ENCODE measurements at places on chromosomes 7 and 10.

GRCh38 chr10:46520941-46521340, 35.5 kb downstream of the GPRIN2 start:
- no peak for DNase-seq

DNA sequence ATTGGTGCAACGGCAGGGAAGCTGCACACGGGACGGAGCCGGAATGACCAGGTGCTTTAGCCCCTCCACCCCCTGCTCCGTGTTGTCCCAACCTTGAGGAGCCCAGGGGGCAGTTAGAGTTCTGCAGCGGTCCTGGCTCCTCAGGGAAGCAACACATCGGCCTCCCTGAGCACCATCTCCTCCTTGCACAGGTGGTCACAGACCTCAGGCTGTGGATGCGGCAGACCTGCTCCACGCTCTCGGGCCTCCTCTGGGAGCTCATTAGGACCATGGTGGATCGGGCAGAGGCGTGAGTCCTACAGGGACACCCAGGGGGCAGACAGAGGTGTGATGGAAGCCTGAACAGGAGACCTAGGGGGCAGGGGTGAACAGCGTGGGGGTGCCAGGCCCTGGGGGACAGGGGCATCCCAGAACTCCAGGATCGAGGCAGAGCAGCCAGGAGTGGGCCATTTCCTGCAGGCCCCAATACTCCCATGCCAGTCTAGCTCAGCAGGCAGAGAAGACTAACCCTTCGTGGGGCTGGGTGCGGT, 7.3 kb downstream of the ASL start:
- no peak for DNase-seq

GRCh38 chr7:104584620-104585019, 256.2 kb downstream of the LHFPL3 start:
- no peak for DNase-seq

GRCh38 chr7:3616306-3616705, 315.3 kb downstream of the SDK1 start:
- DNase-seq: peak; percentile 6

DNA sequence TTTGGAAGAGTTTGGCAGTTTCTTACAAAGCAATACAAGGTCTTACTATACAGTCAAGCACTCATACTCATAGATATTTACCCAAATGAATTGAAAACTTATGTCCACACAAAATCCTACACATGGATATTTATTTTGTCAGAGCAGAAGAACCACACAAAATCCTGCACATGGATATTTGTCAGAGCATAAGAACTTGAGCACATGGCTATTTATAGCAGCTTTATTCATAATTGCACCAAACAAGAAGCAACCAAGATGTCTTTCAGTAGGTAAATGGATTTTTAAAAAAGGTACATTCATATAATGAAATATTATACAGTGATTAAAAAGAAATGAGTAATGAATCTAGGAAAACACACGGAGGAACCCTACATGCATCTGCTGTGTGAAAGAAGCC, 115.4 kb downstream of the BTAF1 start:
- no peak for DNase-seq

- DNase-seq: no peak
Observed at GRCh38 chr7:27185854-27186667, 1.0 kb upstream of the HOXA11 start.

- DNase-seq: no peak
Observed at GRCh38 chr10:13567030-13567429, 19.7 kb upstream of the PRPF18 start.

DNA sequence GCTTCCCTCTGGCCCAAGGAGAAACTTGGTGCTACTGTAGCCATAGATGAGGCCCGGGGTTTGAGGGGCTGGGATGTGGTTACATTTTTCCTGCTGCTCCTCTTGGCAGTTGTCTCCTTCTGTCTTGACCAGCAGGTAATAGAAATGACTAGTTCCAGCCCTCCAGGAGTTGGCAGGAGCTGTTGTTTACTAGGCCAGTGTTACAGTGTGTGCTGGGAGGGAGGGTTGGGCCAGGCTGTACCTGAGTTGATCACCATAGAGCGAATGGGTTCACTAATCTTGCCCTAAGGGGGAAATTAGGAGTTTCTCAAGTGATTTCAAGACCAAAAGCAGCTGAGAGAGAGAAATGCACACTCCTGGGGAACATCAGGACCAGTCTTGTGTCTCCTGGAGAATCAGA, 34.9 kb downstream of the PAX2 start:
- no peak for DNase-seq

DNA sequence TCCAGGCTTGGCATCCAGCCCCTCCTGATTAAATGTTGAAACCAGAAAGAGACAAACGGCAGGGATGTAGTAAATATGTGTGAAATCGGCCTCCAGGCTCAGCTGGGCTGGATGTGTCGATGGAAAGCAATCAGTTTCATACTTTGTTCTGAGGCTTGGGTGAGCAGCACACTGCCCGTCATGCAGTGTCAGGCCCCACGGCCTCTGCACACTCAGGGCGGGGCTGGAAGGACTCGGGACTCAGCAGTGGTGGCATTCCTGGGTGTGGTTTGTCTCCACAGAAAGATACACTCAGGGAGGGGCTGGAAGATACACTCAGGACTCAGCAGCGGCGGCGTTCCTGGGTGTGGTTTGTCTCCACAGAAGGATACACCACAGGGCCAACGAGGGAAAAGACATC, 22.0 kb downstream of the ADGRA1 start:
- DNase-seq: no peak

DNA sequence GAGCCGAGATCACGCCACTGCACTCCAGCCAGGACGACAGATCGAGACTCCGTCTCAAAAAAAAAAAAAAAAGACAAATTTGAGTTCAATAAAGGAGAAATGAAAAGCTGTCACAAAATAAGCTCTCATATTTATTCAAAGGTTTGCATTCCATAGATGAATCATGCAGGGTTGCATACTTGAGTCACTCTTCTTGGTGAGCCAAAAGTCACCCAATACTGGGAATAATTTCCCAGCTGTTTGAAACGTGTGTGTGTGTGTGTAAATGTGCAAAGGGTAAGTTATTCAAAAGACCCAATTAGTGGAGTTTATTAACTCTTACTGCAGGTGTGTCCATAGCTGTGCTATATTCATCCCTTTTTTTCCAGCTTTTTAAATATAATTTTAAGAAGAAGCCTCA, 297.7 kb downstream of the CCDC3 start:
- DNase-seq: no peak

GRCh38 chr7:88201305-88201704, 18.5 kb downstream of the SRI start:
- no peak for DNase-seq

DNA sequence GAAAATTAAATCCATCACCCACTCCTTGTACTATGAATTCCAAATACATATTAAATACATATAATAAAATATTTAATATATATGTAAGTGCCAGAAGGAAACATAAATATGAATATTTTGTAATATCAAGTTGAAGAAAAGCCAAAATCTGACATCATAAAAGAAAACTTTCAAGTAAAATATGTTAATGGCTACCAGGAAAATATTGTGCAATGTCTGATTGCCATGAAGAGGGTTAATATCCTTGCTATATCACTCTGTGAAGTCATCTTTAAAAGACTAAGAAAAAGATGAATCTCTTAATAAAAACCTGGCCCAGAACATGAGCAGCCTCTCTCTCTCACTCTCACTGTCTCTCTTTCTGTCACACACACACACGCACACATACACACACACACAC, 130.2 kb downstream of the EGFR start:
- DNase-seq: no peak

- DNase-seq: no peak
Observed at GRCh38 chr10:58785354-58785753, 272.7 kb downstream of the BICC1 start.

- DNase-seq: no peak
Observed at GRCh38 chr10:77587416-77587790, 50.2 kb downstream of the KCNMA1 start.

DNA sequence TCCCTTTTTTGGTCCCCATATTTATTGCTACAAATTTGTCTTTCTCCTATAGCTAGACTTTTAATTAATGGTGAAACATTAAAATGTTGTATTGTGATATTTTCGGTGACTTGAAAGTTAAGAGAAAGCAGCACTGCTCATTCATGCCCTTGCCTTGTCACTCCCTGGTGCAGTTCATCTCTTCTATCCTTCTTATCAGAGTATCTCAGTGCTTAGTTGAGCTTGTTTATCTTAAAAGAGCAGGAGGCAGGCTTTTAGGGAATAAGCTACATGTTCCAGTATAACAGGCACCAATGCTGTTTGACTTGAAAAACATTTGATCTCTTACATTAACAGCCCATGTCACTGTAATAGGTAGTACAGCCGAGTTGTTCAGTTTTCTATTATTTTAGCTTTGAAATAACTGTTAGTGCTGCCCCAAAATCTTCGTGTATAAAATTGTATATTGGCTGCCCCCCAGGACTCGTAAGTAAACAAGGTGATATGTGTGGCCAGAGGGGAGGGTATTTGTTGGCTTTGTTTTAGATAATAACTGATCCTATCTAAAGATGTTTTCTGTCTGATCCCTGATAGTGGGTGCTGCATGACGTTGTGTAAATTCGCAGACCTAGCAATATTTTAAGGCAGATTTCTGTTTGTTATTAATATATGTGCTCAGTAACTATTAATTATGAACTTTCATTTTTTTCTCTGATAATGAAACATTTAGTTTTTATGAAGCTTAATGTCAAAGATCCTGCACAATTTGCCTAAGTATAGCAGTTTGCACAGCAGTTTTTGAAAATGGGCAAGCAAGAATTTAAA, 96.5 kb downstream of the BTRC start:
- no peak for DNase-seq

GRCh38 chr7:106982415-106982814, 62.1 kb upstream of the PRKAR2B start:
- no peak for DNase-seq

GRCh38 chr10:103882285-103883007, 27.1 kb upstream of the SH3PXD2A start:
- no peak for DNase-seq

- no peak for DNase-seq
Observed at GRCh38 chr10:101686133-101686925, 8.6 kb downstream of the FBXW4 start.

GRCh38 chr7:127793582-127793981, 141.6 kb downstream of the SND1 start:
- no peak for DNase-seq

DNA sequence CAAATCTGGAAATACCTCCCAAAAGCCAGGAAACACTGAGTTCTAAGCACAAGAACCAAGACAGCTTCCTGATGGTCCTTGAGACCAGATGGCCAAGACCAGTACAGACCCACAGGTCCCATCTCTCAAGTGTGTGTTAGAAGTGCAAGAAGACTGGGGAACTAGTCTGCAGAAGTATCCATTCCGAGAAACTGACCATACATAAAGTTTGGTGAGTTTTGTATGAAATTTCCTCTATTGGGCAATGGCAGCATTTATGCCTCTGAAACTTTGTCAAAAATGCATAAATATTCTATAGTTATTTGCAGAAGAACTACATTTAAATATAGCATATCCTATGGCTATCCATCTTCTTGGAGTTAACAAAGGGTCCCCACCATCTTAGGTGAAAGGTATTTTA, 137.5 kb downstream of the LRRN3 start:
- DNase-seq: no peak

GRCh38 chr10:42987121-42987541, 89.7 kb upstream of the RET start:
- DNase-seq: no peak

DNA sequence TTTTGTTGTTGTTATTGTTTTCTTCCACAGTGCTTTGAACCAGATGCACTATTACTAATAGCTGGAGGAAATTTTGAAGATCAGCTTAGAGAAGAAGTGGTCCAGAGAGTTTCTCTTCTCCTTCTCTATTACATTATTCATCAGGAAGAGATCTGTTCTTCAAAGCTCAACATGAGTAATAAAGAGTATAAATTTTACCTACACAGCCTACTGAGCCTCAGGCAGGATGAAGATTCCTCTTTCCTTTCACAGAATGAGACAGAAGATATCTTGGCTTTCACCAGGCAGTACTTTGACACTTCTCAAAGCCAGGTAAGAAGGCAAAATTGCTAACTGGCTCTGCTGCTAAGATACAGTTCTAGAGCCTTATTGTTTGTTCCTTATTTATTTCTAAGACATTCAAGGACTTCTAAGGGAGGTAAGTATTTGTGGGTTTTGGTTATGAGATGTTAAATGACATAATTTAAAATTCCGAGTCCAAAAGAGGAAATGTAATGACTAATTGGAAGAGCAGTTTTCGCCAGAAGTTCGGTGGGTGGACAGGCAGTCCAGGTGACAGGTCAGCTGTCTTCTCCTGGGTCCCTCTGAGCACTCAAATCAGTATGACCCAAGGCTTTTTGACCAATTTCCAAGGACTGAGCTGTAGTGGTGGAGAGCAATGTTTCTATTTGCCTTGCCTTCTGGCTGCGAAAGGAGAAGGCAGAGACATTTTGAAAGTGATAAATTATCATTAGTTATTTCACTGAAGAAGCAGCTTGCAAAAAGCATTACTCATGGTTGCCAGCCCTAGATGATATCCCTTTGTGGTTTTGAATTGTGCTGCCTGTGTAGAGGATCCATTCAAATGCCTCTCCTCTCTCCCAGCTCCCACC, 10.1 kb downstream of the SLC39A12 start:
- no peak for DNase-seq

GRCh38 chr10:74164716-74165529, 13.9 kb downstream of the ADK start:
- DNase-seq: no peak

- no peak for DNase-seq
Observed at GRCh38 chr10:65394502-65395297, 1531.1 kb upstream of the LRRTM3 start.

DNA sequence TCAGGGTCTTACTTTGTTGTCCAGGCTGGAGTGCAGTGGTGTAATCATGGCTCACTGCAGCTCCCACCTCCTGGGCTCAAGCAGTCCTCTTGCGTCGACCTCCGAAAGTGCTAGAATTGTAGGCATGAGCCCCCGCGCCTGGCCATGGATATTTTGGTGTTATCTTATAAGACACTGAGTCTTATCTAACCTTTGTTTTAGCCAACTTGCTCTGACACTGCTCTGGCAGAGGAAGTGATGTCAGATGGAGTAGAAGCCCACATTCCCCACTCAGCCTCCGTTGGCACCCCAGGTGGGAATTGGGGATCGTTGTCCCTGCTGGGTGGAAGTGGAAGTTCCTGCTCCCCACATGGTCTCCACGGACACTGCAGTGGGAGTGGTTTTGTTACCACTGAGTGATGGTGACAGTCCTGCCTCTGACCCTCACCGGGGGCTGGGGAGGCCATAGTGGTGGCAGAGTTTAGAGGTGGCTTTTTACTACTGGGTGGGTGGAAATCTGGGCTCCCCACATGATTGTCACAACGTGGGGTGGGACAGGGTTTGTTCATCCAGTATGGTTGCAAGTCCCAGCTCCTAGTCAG, 98.9 kb downstream of the ANKRD61 start:
- DNase-seq: no peak

GRCh38 chr7:78448911-78449310, 650.3 kb downstream of the PHTF2 start:
- DNase-seq: no peak

- no peak for DNase-seq
Observed at GRCh38 chr7:43904533-43905208, 1.7 kb downstream of the URGCP start.
